ENCODE measurements at places on chromosomes 12 and 14.

- DNase-seq = no peak
Observed at GRCh38 chr12:53997204-53998109, 2.5 kb upstream of the HOXC9 start.

- no peak for DNase-seq
Observed at GRCh38 chr12:117603316-117604113, 242.1 kb upstream of the NOS1 start.

DNA sequence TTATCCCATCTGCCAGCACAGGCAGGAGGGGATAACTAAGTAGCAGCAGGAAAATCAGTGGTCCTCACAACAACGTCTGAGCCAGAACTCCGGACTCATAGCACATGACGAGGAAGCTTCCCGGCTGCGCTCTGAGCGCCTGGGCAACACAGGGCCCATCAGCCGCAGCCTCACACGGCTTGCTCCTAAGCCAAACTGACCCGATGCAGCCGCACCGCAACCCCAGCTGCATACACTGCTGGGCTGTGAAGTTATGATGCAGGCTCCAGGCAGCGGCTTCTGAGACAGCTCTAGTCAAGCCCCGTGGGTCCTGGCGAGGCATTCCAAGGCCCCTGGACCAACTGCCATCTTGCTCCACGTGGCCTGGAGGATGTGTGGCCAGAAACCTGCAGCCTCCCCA, 28.1 kb downstream of the ZFYVE21 start:
- no peak for DNase-seq

DNA sequence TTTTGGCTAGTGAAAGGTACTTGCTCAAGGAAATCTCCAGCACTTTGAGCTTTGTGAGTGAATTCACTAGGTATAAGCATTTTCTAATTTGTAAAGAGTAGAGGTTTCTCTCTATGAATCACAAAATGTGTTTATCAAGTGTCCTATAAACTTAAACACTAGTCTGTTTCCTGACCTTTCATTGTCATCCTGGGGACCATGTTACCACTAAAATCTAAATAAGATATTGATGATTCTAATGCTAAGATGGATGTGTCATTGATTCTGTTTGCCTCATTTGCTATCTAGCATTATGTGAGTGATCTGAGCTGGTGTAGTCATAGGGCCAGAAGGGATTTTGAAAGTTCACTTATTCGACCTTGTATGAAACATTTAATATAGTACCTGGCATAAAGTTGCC, 80.4 kb upstream of the DNM1L start:
- DNase-seq = no peak

DNA sequence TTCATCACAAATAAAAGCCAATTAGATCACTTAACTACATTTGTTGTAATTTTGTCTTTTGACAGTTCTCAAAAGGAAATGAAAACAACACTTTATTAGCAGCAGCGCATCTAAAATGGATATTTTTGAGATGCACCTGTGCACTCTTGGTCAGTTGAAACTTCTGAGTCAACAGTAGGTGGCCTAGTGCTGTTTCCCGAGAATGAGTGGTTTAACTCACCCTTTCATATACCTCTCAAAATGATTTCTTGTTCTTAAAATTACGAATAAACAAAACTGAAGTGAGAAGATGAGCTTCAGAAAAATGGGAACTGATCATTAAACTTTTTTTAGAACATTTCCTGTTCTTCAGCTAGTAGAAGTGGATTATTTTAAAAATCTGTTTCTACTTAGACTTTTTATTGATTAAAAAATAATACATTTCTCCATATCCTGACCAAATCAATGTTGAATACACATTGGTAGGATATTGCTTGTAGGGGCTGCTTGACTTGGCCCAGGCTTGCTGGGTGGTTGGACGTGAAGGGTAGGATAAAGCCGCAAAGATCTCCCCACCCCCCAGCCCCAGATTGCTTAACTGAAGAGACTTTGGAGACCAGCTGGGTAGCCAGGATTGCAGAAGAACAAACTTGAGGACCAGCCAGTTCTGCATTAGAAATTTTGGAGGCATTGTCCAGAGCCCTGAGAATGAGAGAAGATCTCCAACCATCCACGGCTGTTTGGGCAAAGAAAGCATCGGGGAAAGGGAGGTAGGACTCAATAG, 22.3 kb upstream of the STK38L start:
- DNase-seq = no peak

GRCh38 chr12:76455582-76456345, 103.8 kb downstream of the OSBPL8 start:
- DNase-seq = peak; percentile 73

GRCh38 chr12:20415028-20415427, 46.7 kb downstream of the PDE3A start:
- peak; percentile 87 for DNase-seq

DNA sequence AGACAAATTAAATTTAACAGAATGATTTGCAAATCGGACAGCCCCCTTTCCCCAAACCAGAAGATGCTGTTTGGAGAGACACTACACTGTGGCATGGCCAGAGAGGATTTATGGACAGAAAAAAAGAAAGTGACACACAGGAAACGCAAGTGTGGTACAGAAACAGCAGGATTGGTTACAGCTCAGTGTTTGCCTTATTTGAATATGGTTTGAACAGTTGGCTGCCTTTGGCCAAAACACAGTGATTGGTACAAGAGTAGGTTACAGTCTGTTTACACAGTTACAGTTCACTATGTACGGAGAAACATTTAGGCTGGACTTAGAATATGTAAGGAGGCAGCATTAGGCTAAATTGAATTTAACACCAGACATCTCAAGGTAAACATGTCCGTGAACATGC, 335.3 kb downstream of the NPAS3 start:
- DNase-seq = no peak

DNA sequence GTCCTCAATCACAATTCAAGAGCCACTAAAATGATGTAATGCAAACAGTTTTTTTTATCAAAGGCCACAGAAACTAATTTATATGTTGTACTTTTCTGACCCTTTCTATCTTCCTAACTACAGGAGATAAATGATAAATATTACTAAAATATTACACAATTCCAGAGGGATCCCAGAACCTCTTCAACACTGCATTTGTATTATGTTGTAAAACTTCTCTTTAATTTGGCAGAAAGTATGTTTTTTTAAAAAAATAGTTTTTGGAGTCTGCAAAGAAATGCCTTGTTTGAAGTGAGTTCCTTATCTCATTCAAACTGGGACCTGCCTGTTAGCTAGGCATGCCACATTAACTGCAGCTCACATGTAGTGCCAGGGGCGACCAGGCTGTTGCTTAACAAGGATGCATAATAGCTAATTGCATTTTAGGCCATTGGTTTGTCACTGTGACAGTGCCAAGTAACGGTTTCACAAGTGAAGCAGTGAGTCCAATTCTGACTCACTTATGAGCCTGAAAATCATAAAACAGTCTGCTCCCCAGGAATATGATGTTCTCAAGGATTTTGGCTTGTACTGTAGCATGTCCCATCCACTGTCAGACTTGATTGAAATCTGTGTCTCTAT, 266.9 kb downstream of the KTN1 start:
- DNase-seq = no peak

- DNase-seq = peak; percentile 22
Observed at GRCh38 chr14:80315681-80316080, 104.4 kb upstream of the DIO2 start.

DNA sequence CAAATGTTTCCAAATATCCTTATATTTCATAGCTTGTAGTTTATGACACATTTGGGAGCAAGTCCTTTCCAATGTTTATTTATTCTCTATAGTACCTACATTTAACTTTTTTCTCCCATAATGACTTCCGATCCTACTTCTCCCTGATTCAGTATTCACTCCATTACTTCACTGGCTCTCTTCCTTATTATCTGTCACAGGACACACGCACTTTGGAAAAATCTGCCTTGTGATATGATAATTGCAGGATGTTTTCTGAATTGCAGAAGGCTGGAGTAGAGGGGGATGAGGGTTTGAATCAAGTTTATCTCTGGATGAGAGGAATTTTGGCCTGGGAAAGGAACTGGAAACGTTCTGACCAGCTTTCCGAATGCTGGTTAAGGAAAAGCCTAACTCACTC, 75.0 kb downstream of the HMGA2 start:
- DNase-seq = no peak

GRCh38 chr14:57512220-57512619, 18.6 kb upstream of the CCDC198 start:
- peak; percentile 63 for DNase-seq

DNA sequence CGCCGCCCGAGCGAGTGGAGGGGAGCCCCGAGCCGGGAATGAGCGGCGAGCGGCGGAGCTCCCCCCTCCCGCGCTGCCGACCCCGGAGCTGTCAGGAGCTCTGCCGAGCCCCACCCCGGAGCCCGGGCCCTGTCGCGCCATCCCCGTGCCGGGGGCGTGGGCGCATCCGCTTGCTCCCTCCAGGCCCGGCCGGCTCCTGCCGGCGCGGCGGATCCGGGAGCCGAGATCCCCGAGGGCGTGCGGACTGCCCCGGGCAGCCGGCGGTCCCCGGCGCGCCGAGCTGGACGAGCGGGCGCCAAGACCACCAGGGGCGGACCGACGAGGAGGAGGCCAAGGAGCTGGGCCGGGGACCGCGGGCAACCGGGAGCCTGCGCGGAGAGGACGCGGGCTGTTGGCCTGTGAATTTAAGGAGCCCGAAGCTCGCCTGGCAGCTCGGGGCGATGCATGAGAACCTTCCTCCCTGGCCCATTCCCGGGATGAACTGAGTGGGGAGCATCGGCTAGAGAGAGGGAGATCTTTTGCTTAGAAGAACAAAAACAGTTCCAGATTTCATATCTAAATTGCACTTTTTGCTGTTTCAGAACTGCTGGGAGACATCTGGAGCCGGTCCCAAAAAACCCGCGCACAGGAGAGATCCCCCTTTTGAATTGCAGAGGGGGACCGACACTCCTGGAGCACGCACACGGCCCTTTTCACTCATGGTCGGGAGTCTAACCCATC, 2.0 kb downstream of the PTHLH start:
- no peak for DNase-seq

DNA sequence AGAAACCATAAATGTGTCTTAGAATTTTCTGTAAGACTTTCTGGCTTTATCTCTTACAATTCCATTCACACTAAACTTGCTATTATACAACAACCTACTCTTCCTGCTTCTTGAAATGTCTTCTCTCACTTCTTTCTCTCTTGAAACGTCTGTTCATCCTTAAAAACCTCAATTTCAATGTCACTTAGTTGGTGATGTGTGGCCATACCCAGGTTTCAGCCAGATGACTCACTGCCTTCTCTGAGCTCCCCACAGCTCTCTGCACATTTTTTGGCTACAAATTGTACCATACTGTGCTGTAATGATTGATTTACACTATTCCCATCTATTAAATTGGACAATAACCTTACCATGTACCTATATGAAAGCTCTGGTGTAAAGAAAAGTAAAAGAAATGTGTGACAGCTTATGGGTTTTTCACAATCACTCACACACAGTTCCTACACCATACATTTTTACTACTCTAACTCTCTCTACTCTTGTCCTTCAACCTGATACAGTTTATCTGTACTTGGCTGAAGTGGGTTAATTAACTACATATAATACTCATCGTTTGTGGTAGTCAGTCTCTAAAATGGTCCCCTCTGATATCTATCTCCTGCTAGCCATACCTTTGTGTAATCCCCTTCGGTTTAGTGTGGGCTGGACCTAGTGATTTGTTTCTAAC, 222.1 kb downstream of the NELL2 start:
- DNase-seq = no peak

- DNase-seq = peak; percentile 71
Observed at GRCh38 chr12:54195737-54196347, 7.1 kb upstream of the SMUG1 start.

GRCh38 chr12:68591734-68592418, 18.8 kb upstream of the RAP1B start:
- no peak for DNase-seq

DNA sequence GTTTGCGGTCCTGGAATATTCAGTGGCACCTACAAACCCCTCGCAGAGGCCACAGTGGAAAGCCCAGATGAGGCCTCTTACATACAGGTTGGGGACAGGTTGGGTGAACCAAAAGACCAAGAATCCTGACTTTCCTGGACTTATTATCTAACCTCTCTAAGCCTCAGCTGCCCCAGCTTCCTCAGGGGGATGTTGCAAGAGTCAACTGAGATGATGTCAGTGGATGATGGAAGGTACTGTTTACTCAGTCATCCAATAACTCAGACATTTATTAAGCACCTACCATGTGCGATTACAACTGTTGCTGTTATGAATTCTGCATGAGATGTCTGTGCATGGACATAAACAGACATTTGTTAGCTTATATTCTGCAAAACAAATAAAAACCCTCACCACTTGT, 72.8 kb downstream of the RFX4 start:
- DNase-seq = no peak

DNA sequence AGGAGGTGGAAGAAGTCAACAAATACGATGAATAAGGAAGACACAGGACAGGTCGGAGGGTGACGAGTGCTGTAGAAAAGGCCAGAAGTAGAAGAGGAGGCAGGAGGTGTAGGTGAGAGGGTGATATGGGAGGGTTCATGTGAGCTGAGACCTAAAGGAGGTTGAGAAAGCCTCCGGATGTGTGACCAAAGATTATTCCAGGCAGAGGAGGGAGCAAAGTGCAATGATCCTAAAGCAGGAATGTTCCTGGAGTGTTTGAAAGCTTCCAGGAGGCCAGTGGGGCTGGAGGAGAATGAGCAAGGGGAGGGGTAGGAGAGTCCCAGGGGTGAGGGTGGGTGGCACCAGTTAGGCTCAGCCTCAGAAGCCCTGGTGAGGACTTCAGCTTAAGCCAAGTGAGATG, 216.8 kb downstream of the SLC15A4 start:
- DNase-seq = no peak

- no peak for DNase-seq
Observed at GRCh38 chr14:104928391-104929133, 3.9 kb downstream of the PLD4 start.
